ENCODE measurements at places on chromosomes 2 and 18. TPM values are rescaled to one million over a fixed set of nuclear protein-coding genes. Genes with fewer than 3 reads are reported as not detected.

The REG3A gene
- total RNA-seq: not detected

DNA sequence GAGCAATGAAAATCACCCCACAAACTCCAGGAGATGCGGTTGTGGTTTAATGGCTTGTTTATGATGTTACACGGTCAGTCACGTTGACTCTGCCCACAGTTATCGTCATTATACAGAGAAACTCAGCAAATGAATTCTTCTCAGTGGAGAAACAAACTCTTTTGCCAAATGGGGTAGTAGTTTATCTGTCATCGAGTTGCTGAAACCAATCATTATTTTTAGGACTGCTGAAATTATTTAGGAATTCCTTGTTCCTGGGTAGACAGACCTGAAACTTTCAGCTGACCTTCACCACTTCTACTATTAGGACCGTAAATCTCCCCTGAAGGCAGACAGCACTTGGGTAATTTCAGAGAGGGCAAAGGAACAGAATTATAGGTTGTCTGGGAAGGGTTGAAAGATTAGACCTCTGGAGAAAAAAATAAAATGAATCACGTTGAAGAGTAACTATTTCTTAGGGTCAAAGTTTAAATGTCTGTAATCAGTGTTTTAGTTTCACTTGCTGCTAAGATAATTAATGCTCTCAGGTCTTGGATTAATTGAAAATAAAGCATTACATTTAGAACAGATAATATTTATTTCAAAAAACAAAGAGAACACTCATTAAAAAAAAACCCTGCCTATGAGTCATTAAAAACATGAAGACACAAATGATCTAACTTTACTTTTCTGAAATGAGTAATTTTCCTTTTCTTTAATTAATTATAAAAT, 52.1 kb upstream of the LYPD6 start:
- no peak overlapping the region for H3K27ac ChIP-seq
- no peaks in the 10 kb centered on the region for H3K27me3 ChIP-seq
- no peaks in the 10 kb centered on the region for H3K36me3 ChIP-seq
- H3K4me1 ChIP-seq: no peaks in the 10 kb centered on the region
- no peak for DNase-seq

The GALNT3 gene
- total RNA-seq: 5.8 TPM

GRCh38 chr18:55592106-55592505, 4.1 kb upstream of the TCF4 start:
- peaks cover 16% of the 10 kb centered on the region for H3K27me3 ChIP-seq
- no peak overlapping the region for H3K27ac ChIP-seq
- no peak overlapping the region for H3K4me3 ChIP-seq
- peaks cover 18% of the 10 kb centered on the region for H3K4me1 ChIP-seq
- no peak for DNase-seq

Data from activated CD8-positive, alpha-beta T cell treated with anti-CD3 and anti-CD28 coated beads, Interleukin-2, amount 10 ng/mL, durations not matched to agents 7 days and 5 days (primary cell).